ENCODE measurements at places on chromosomes 4 and X.

DNA sequence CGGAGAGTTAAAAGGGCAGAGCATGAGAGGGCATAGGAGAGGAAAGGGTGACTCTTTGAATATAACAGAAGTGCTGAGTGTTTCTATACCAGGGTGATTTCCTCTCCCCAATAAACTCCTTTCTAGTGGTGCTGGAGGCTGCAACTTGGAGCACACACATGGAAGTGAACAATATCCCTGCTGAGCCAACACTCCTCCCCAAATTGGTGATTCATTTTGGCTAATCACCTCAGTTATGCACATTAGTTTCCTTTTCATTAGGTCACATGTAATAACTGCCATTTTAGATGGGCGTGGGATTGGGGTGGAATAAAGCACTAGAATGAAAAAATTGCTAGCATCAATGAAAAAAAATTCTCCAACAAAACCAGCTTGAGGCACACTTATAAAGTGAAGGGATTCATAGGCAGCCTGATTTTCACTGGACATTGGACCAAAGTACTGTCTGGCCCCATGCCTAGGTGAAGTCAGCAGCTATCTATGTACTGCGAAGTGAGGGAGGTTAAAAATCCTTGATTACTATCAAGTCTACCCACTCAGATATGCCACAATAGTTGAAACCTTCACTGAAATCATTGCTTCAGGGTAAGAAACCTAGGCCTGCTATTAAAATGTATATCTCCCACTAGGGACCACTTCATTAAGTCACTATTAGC is 174.0 kb downstream of the GLUD2 start:
- no peaks in the 10 kb centered on the region for H3K27me3 ChIP-seq
- DNase-seq, result no peak
- H3K27ac ChIP-seq, result no peak overlapping the region

DNA sequence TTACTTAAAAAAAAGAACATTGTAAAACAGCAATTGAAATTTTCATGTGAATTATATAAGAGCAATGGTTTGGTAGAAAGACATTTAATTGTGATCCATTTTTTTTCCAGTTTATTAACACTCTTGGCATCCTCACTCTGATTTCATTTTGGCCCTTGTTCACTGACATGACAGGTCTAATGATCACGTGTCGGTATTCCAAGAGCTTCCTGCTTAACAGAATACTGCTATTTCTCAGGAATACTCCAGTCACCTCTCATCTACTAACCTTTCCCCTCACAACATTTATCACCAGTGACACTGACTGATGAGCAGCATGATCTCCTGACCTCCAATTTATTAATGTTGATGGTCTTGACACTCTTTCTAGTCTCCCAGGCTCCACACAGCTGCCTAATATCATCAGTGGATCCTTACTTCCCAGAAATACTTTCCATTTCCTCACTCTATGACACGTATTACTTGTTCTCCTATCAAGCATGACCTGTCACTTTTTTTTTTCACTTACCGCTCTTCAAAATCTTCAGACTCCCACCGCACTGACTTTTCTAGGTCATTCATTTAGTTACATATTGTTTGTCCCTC is 847.8 kb upstream of the SLIT2 start:
- H3K27ac ChIP-seq, result no peak overlapping the region
- H3K27me3 ChIP-seq, result no peaks in the 10 kb centered on the region
- no peaks in the 10 kb centered on the region for H3K36me3 ChIP-seq
- no peak for DNase-seq

GRCh38 chr4:99395595-99396364 is 39.4 kb downstream of the ADH7 start:
- no peak overlapping the region for H3K27ac ChIP-seq
- H3K4me1 ChIP-seq, result peaks cover 7% of the 10 kb centered on the region
- no peak overlapping the region for H3K4me3 ChIP-seq
- H3K27me3 ChIP-seq, result no peaks in the 10 kb centered on the region

DNA sequence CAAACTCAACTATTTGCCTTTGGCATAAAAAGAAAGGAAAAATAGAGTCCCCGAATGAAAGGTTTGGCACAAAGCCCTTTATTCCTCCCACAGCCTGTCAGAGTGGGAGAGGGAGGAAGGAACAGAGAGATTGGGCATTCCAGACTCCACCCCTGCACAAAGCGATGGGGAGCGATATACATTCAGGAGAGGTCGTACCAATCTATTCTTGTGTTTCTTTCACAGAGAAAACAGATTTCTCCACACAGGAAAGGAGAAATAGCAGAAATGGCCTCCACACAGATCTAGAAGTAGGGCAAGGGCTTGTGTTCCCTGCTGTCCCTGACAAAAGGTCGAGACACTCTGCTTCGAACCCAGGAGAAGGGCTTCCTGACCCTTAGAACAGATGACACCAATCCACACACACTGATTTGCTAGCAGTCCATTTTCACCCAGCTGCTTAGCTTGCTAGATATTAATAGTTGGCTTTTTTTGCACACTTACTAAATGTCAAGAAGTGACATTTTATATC is 197.4 kb downstream of the MAML3 start:
- H3K27me3 ChIP-seq, result peaks cover 10% of the 10 kb centered on the region
- H3K4me1 ChIP-seq, result no peaks in the 10 kb centered on the region
- H3K27ac ChIP-seq, result no peak overlapping the region
- no peak overlapping the region for H3K4me3 ChIP-seq
- H3K36me3 ChIP-seq, result no peaks in the 10 kb centered on the region
- no peak for DNase-seq

DNA sequence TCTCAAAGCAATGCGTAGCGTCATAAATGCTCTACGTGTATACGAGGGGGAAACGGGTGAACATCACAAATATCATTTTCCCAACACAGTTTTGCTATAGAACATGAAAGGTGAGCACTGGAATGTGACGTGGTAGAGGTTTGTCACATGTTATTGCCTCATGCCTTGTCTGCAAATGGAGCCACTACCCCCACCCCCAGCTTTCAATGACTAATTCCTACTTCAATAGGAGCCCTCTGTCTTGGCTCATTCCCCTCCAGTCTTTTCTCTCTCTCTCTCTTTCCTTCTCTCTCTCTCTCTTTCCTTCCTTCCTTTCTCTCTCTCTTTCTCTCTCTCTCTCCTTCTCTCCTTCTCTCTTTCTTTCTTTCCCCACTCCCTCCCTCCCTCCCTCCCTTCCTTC is 127.0 kb downstream of the STOX2 start:
- DNase-seq, result no peak
- H3K27me3 ChIP-seq, result no peaks in the 10 kb centered on the region
- no peaks in the 10 kb centered on the region for H3K36me3 ChIP-seq
- H3K27ac ChIP-seq, result no peak overlapping the region
- H3K4me1 ChIP-seq, result no peaks in the 10 kb centered on the region
- H3K4me3 ChIP-seq, result no peak overlapping the region

DNA sequence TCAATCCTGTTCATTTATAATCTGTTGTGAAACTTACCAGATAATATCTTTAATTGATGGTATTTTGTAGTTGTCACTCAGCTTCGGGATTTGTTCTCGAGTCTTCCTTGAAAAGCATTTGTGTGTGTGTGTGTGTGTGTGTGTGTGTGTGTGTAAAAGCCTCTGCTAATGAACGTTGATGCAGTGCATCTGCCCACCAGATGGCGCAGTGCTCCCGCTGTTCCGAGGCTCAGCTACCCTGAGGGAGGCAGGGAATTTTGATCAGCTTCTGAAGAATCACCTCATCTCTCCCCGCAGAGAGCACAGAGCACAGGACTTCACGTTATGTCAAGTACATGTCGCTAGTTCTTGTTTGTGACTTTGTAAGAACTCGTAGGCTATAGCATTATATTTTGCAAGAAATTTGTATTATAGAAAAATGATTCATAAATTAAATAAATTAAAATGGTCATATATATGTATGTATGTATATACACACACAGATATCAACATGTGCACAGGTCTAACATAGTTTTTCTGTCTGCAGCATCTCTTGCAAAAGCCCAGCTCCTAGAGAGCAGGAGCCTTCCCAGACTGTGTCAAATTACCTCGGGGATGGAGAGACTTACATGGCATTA is 316.7 kb upstream of the IGFBP7 start:
- H3K36me3 ChIP-seq, result no peaks in the 10 kb centered on the region
- H3K4me3 ChIP-seq, result no peak overlapping the region
- no peaks in the 10 kb centered on the region for H3K27me3 ChIP-seq
- DNase-seq, result peak; percentile 78
- H3K27ac ChIP-seq, result no peak overlapping the region

DNA sequence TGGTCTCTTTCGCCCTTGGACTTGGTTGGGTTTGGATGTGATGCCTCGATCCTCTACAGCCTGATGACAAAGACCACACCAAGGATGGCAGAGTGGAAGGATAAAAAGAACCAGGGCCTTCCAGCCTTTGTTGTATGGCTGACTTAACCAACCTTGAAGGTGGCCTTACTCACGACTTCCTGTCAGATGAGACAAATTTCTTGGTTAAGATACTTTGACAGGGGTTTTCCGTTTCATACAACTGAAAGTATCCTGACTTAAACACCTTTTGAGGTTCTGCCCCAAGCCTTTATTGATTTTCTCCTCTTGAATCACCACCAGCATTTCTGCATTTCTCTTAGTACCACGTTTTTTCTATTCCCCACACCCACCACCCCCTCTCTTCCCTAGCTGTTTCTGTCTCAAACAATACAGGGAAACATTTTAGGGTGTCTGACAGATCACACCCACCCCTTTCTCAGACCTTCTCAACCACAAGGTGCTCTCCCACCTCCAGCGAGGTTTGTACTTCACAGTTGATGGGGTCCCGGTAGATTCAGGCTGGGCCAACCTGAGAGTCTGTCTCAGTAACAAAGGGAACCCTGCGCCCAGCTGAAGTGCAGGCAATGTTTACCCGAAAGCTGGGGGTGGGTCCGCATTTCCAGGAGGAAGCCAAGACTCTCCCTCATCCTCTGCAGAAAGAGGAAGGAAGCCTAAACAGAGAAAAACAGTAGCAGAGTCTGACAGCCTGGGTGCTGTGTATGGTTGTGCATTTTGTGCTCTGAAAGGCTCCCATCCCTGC is 5.0 kb upstream of the TSPAN5 start:
- no peak overlapping the region for H3K27ac ChIP-seq
- H3K4me1 ChIP-seq, result peaks cover 28% of the 10 kb centered on the region
- no peak overlapping the region for H3K4me3 ChIP-seq
- no peaks in the 10 kb centered on the region for H3K36me3 ChIP-seq
- no peaks in the 10 kb centered on the region for H3K27me3 ChIP-seq
- no peak for DNase-seq

DNA sequence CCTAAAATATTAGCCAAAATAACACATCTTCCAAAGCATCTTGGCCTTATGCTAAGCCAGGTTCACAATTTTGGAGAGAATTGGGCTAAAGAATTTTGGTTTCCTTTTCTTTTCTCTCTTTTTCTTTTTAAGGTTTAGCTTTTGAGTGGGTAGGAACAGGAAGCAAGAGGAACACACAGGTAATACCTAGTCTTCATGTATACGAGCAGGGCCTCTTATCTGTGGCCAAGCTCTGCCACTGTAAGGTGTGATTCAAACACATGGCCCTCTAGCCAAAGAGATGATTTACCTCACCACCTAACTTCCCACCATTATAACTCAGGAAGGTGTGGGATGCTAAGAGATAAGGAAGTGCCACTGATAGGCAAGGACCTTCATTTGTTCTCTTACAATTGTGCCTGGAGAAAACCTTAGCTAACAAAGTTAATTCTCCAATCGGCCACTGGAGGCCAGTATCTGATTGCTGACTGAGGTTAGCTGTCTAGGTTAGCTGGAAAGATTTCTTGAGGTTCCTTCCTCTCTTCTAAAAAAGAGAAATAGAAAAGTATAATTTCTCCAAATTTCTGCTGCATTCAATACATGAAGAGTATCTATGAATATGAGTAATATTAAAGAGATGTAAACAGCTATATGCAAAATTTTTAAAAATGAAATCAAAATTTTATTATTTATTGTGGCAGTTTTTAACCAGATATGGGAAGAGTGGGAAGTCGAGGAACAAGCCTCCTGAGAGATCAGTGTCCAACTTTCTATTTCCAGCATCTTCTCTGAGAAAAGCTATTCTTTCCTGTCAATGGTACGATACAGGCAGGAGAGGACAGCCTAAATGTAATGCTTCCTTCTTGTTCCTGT is 30.1 kb upstream of the BBS7 start:
- DNase-seq, result peak; percentile 73
- H3K36me3 ChIP-seq, result no peaks in the 10 kb centered on the region
- no peak overlapping the region for H3K4me3 ChIP-seq
- peaks cover 16% of the 10 kb centered on the region for H3K27me3 ChIP-seq

GRCh38 chrX:105098812-105099211 is 121.7 kb downstream of the TEX13A start:
- peak; percentile 3 for DNase-seq
- H3K27ac ChIP-seq, result no peak overlapping the region
- no peaks in the 10 kb centered on the region for H3K4me1 ChIP-seq
- no peaks in the 10 kb centered on the region for H3K36me3 ChIP-seq

- no peaks in the 10 kb centered on the region for H3K27me3 ChIP-seq
- H3K4me3 ChIP-seq, result no peak overlapping the region
- peaks cover 1% of the 10 kb centered on the region for H3K4me1 ChIP-seq
Measured at GRCh38 chr4:151997461-151997860, 236.7 kb upstream of the GATB start.

DNA sequence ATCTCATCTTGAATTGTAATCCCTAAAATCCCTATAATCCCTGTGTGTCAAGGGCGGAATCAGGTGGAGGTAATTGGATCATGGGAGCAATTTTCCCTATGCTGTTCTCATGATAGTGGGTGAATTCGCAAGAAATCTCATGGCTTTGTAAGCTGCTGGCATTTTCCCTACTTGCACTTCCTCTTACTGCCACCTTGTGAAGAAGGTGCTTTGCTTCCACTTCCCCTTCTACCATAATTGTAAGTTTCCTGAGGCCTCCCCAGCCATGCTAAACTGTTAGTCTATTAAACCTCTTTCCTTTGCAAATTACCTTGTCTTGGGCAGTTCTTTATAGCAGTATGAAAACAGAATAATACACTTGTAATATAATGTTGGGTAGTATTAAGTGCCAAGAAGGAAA is 1087.4 kb upstream of the SLIT2 start:
- H3K27me3 ChIP-seq, result no peaks in the 10 kb centered on the region
- no peaks in the 10 kb centered on the region for H3K4me1 ChIP-seq
- H3K36me3 ChIP-seq, result no peaks in the 10 kb centered on the region
- no peak overlapping the region for H3K27ac ChIP-seq
- no peak overlapping the region for H3K4me3 ChIP-seq

DNA sequence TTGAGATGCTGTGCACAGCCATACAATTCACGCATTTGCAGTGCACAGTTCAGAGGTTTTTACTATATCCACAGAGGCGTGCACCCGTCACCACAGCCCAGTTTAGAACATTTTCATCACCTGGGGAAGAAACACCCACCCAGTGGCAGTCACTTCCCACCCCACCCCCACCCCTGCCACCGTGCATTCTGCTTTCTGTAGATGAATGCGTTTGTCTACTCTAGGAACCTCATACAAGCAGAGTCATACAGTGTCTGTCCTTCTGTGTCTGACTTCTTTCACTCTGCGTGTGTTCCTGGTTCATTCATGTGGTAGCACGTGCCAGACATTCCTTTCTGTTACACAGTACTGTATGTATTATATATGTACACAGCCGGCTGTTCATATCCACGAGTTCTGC is 122.8 kb downstream of the TBL1X start:
- H3K36me3 ChIP-seq, result no peaks in the 10 kb centered on the region
- DNase-seq, result no peak
- H3K27ac ChIP-seq, result no peak overlapping the region
- peaks cover 11% of the 10 kb centered on the region for H3K27me3 ChIP-seq
